Fibroblast of lung (primary cell): ENCODE measurements at places on chromosomes 6 and 20. TPM values are rescaled to one million over a fixed set of nuclear protein-coding genes. Genes with fewer than 3 reads are reported as not detected.

BICRAL gene
- 4.9 and 6.9 TPM in 2 replicates for total RNA-seq

EDN1 gene
- total RNA-seq = 0.17 and 0.26 TPM in 2 replicates

NKAIN4 gene
- total RNA-seq = not detected in 2 replicates

PAX1 gene
- not detected in 2 replicates for total RNA-seq

TSBP1 gene
- under 0.01 TPM in 1 of 2 replicates, not detected in the other for total RNA-seq

OARD1 gene
- total RNA-seq = 10.3 and 12.4 TPM in 2 replicates
